ENCODE measurements at places on chromosomes 2 and 18.

GRCh38 chr2:240339411-240340360 is 95.8 kb upstream of the GPC1 start:
- DNase-seq = no peak

GRCh38 chr18:78679031-78679430 is 300.6 kb upstream of the SALL3 start:
- DNase-seq = no peak

- no peak for DNase-seq
Measured at GRCh38 chr2:191311-192190, 72.3 kb downstream of the SH3YL1 start.

DNA sequence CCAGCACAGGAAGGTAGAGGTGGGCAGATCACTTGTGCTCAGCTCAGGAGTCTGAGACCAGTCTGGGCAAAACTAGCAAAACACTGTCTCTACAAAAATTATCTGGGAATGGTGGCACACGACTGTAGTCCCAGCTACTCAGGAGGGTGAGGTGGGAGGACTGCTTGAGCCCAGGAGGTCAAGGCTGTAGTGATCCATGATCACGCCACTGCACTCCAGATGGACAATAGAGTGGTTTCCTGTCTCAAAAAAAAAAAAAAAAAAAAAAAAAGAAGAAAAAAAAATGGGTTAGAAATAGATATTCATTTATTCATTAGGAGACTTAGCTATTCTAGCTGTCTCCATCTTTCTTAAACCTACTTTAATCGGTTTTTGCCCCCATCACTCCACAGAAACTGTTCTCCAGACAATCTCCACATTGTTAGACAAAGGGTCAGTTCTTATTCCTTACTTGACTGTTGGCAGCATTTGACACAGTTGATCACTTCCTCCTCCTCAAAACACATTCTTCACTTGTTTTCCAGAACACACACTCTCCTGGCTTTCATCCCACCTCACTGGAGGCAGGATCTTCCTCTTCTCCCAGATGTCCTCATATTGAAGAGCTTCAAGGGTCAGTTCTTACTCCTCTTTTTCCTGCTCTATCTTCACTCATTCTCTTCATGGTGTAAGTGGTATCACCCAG is 103.1 kb downstream of the DTNB start:
- no peak for DNase-seq

DNA sequence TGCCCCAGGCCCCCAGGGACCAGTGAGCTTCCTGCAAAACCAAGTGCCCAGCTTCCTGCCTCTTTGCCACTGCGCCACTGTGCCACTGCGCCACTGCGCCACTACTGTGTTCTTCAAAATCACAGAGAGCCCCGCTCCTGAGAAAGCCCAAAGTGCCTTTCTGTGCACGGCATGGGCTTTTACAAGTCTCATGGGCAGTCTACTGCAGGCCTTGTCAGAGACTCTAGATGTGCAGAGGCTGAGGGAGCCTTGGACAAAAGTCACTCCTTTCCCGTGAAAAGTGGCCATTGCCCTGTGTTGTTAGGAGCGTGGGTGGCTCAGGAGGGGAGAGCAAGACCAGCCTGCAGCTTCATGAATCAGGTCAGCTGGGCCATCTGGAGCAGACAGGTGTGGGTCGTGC is 180.5 kb downstream of the SMAD7 start:
- DNase-seq = no peak

- DNase-seq = no peak
Measured at GRCh38 chr2:239471011-239471792, 70.4 kb upstream of the HDAC4 start.

- no peak for DNase-seq
Measured at GRCh38 chr2:79620679-79621078, 107.8 kb downstream of the CTNNA2 start.

DNA sequence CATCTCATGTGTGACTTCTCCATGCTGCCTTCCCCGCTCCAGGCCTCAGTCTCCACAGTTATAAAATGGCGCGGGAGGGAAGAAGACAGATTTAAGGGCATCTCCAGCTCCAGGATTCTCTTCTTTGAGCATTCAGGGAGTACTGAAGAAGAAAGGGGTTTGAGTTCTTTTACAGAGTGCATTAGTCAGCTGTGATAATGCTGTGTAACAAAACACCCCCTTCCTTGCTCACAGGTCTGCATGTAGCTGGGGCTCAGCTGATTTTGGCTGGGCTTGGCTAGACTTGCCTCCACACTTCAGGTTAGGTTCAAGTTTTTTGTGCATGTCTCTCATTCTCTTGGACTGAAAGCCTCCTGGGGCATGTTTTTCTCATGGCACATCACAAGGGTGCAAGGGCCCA is 8.0 kb upstream of the SLC66A3 start:
- no peak for DNase-seq

DNA sequence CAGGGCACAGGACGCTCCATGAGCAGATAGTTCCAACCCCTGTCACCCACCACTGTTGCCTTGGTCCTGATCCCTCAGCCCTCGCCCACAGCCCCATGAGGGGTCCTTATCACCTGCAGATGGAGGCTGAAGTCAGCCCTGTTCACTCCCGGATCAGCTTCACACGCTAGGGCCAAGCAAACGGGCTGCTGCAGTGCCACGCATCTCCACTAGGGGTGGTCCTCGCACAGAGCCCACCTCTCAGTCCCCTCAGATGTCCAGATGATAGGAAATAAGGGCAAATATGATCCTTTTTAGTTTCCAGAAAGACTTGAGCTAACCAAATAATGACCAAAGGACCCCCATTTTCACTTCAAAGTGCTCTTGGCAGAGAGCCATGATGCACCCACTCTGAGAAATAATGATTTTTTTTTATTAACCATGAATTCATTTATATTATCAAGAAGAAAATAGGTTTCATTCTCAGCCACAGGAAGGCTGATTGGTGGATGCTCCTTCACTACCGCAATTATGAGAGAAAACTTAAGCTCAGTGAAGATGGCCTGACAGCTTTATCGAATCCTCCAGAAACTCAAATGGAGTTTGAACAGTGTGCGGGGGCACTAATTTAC is 71.9 kb upstream of the KLHL29 start:
- no peak for DNase-seq

GRCh38 chr18:49584394-49584793 is 22.5 kb downstream of the LIPG start:
- no peak for DNase-seq

DNA sequence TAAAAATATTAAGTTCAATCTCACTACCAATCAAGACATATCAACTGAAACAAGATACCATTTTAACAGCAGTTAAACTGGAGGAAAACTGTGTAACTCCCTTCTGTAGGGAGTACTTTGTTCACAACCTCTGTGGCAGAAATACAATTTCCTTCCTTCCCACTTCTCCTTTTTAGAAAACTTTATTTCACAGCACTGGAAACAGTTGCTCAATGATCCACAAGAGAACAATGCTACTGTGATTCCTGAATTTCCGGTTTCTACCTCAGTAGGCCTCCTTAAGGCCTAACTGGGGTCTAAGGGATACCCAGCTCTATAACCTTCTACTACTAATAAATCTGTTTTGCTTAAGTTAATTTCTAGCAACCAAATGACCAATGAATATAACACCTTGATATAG is 14.1 kb downstream of the TLK1 start:
- no peak for DNase-seq

GRCh38 chr2:146837857-146838256 is 1007.0 kb upstream of the ACVR2A start:
- no peak for DNase-seq

GRCh38 chr2:168174756-168175155 is 72.6 kb downstream of the STK39 start:
- DNase-seq = no peak

Measured in NCI-H2081 treated with DMSO at 0.1 percent for 48 hours (cell line).